ENCODE measurements at places on chromosomes 2 and 18. TPM values are rescaled to one million over a fixed set of nuclear protein-coding genes. Genes with fewer than 3 reads are reported as not detected.

The ANKRD30B gene
- total RNA-seq: under 0.01 TPM

The ANKRD23 gene
- 6.5 TPM for total RNA-seq

The GKN2 gene
- total RNA-seq: not detected

The ANKRD30BL gene
- 0.22 TPM for total RNA-seq

The ABHD1 gene
- 0.09 TPM for total RNA-seq

The ALK gene
- total RNA-seq: 0.04 TPM

The CFAP210 gene
- total RNA-seq: not detected

The CCDC141 gene
- 76.1 TPM for total RNA-seq

The ZNF892 gene
- total RNA-seq: 6.2 TPM

The CNTNAP5 gene
- 0.13 TPM for total RNA-seq

The COL4A3 gene
- under 0.01 TPM for total RNA-seq

The TPO gene
- total RNA-seq: 0.18 TPM

The MYO5B gene
- total RNA-seq: 0.98 TPM

DNA sequence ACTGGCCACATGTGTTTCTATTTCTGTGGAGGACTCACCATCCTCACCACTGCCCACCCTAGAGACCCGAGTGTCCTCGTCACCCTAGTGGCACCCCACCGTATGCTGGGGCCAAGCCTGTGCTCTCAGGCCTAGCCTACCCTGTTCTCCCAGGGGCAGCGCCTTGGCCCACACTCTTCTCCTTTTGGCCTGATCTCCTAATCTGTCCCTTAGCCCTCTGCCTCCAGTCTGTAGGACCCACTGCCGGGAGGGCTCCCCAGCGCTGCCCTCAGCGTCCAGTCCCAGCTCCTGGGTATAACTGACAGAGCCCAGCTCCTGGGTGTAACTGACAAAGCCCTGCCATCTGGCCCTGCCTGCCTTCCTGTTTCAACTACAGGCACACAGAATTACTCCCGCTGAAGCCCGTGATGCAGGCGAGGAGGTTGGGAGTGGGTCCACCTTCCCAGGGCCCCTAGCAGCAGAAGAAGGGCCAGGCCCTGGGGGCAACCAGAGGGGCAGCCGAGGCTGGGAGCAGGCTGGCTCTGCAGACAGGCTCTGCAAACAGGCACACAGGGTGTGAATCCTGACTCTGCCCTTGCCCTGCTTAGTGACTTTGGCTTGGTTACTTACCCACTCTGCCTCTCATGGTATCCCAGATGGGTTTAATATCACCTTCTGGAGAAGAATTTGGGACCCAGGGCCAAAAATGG is 25.6 kb upstream of the PTMA start:
- H3K36me3 ChIP-seq: no peaks in the 10 kb centered on the region
- DNase-seq: no peak
- H3K27ac ChIP-seq: peak overlapping the region; percentile 97

- no peak overlapping the region for H3K27ac ChIP-seq
- no peak for DNase-seq
- H3K4me1 ChIP-seq: no peaks in the 10 kb centered on the region
- H3K36me3 ChIP-seq: no peaks in the 10 kb centered on the region
Measured at GRCh38 chr2:144927429-144927828, 407.5 kb upstream of the ZEB2 start.

- H3K4me3 ChIP-seq: no peak overlapping the region
- H3K4me1 ChIP-seq: no peaks in the 10 kb centered on the region
Measured at GRCh38 chr18:77522051-77522675, 272.5 kb downstream of the GALR1 start.

GRCh38 chr2:191950132-191950874 is 103.4 kb upstream of the CAVIN2 start:
- no peaks in the 10 kb centered on the region for H3K4me1 ChIP-seq
- no peaks in the 10 kb centered on the region for H3K36me3 ChIP-seq
- no peak for DNase-seq
- no peaks in the 10 kb centered on the region for H3K27me3 ChIP-seq
- H3K4me3 ChIP-seq: no peak overlapping the region

GRCh38 chr2:175402571-175402970 is 221.1 kb upstream of the ATP5MC3 start:
- no peak for DNase-seq
- H3K27ac ChIP-seq: no peak overlapping the region
- H3K36me3 ChIP-seq: no peaks in the 10 kb centered on the region

- no peak overlapping the region for H3K27ac ChIP-seq
- no peak overlapping the region for H3K4me3 ChIP-seq
- H3K36me3 ChIP-seq: no peaks in the 10 kb centered on the region
- H3K4me1 ChIP-seq: no peaks in the 10 kb centered on the region
- H3K27me3 ChIP-seq: no peaks in the 10 kb centered on the region
Measured at GRCh38 chr18:74950479-74950878, 258.5 kb downstream of the PTGR3 start.

DNA sequence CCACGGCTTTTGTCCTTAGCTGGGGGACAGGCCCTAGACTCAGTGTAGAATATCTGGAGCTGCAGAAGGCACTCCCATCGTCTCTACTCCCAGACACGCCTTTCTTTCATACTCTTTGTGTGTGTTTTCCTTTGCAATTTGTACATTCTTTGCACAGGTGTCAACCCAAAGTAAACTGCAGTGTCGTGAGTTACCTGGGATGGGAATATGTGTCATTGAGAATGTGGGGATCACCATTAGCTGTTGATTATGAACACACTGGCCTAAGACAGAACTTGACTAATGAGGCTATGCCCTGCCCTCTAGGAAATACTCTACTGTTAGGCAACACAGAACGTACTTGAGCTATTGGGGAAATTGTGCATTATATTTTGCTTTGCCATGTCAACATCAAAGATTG is 233.3 kb downstream of the SETBP1 start:
- no peaks in the 10 kb centered on the region for H3K36me3 ChIP-seq
- peaks cover 13% of the 10 kb centered on the region for H3K4me1 ChIP-seq
- no peak for DNase-seq
- H3K27ac ChIP-seq: no peak overlapping the region
- no peak overlapping the region for H3K4me3 ChIP-seq
- no peaks in the 10 kb centered on the region for H3K27me3 ChIP-seq

DNA sequence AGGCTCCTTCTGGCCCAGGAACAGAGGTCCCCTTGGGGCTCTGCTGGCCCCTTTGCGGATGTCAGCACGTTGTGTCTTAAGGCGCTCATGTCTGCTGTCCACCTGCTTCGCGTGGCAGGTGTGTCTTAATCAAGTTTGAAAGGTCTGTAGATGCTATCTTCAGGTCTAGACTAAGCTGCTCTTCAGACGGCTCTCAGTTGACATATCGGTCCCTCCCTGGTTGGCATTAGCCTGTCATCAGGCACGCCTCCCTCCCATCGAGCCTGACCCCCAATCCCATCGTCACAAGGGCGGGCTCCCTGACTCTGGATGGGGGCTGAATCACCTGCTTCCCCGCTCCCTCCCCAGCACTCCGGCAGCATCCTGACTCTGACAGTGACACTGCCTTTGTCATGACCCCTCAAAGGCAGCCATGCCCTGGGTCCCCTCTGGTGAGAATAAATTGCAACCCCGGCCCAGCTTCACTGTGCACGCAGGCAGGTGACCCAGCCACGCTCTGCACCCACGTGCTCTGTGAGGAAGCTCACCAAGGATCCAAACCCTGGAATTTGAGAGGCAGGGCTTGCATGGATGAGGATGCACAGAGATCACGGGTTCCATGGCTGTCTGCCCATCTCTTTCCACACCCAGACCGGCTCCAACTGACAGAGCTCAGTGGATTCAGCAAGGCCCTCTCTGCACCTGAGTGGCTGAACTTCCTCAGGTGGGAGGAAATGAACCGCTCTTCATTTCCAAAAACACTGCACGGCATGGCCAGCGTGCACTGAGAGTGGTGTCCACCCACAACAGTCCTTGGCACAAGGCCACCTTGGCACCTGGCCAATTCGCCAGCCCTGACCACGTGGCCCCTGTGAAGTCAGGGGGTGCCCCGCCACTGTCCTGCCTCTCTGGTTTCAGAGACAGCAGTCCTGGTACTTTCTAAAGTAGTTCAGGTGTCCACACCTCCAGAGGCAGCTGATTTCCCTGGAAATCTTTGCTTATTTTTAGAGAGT is 110.2 kb upstream of the GPC1 start:
- H3K27me3 ChIP-seq: peaks cover 13% of the 10 kb centered on the region
- H3K4me3 ChIP-seq: no peak overlapping the region
- H3K4me1 ChIP-seq: peaks cover 32% of the 10 kb centered on the region
- DNase-seq: peak; percentile 25

DNA sequence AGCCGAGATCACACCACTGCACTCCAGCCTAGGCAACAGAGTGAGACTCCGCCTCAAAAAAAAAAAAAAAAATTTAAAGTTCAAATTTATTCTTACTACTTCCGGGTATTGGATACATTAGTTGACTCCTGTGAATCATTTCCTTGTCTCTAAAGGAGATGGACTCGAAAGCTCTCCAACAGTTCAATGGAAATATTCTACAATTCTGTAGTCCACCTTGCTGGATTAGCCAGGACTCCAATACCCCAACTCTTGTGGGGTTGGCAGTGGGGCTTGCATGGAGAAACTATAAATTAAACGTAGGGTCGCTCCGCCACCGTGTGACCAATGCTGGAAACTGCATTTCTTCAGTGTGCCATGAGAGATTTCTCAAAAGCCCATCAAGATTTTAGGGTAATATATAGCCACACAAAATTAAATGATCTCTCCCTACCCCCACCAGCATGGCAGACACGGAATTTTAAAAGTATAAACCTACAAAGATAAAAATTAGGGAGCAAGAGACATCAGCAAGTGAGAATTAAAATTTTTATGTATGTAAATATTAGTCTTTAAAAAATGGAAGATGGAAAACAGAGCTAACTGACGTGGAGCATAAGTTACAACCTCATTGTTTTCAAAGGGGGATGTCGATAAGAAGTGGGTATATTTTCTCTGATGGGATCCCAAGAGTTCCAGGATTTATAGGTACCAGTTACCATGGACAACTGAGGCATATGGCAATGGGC is 27.8 kb upstream of the GAREM2 start:
- H3K4me1 ChIP-seq: no peaks in the 10 kb centered on the region
- no peak overlapping the region for H3K27ac ChIP-seq
- H3K36me3 ChIP-seq: no peaks in the 10 kb centered on the region
- H3K4me3 ChIP-seq: no peak overlapping the region

DNA sequence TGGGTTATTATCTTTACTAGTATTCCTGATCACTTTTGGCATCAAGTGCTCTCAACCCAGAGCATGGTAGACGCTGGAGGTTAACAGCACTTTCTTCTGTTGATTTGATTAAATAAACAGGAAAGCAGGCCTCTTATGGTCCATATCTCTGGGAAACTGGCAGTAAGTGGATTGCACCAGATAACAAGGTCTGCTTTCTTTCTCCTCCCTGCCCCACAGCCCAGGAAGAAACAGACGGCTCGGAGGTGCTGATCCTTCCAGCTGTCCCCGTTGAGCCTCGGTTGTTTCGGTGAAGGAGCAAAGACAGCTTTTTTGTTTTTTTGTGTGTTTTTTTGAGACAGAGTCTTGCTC is 100.8 kb upstream of the KCTD1 start:
- no peak overlapping the region for H3K27ac ChIP-seq
- no peaks in the 10 kb centered on the region for H3K36me3 ChIP-seq
- H3K27me3 ChIP-seq: peaks cover 10% of the 10 kb centered on the region
- DNase-seq: no peak

- DNase-seq: no peak
- no peak overlapping the region for H3K4me3 ChIP-seq
- no peaks in the 10 kb centered on the region for H3K27me3 ChIP-seq
- H3K27ac ChIP-seq: no peak overlapping the region
- peaks cover 38% of the 10 kb centered on the region for H3K36me3 ChIP-seq
Measured at GRCh38 chr2:231450548-231450989, 13.7 kb downstream of the NCL start.

- H3K4me1 ChIP-seq: no peaks in the 10 kb centered on the region
- no peaks in the 10 kb centered on the region for H3K27me3 ChIP-seq
- no peak overlapping the region for H3K4me3 ChIP-seq
Measured at GRCh38 chr2:161102770-161103450, 57.3 kb upstream of the TANK start.

GRCh38 chr18:46591783-46592391 is 65.1 kb downstream of the LOXHD1 start:
- no peaks in the 10 kb centered on the region for H3K27me3 ChIP-seq
- H3K36me3 ChIP-seq: no peaks in the 10 kb centered on the region
- peaks cover 2% of the 10 kb centered on the region for H3K4me1 ChIP-seq
- H3K27ac ChIP-seq: peak overlapping the region; percentile 29
- no peak overlapping the region for H3K4me3 ChIP-seq
- peak; percentile 25 for DNase-seq

GRCh38 chr2:144504218-144504641 is 15.7 kb downstream of the ZEB2 start:
- DNase-seq: peak; percentile 52
- peaks cover 29% of the 10 kb centered on the region for H3K4me1 ChIP-seq
- no peak overlapping the region for H3K4me3 ChIP-seq

GRCh38 chr2:101628030-101628392 is 69.5 kb upstream of the MAP4K4 start:
- DNase-seq: no peak
- H3K4me1 ChIP-seq: no peaks in the 10 kb centered on the region
- H3K4me3 ChIP-seq: no peak overlapping the region
- H3K27ac ChIP-seq: no peak overlapping the region

DNA sequence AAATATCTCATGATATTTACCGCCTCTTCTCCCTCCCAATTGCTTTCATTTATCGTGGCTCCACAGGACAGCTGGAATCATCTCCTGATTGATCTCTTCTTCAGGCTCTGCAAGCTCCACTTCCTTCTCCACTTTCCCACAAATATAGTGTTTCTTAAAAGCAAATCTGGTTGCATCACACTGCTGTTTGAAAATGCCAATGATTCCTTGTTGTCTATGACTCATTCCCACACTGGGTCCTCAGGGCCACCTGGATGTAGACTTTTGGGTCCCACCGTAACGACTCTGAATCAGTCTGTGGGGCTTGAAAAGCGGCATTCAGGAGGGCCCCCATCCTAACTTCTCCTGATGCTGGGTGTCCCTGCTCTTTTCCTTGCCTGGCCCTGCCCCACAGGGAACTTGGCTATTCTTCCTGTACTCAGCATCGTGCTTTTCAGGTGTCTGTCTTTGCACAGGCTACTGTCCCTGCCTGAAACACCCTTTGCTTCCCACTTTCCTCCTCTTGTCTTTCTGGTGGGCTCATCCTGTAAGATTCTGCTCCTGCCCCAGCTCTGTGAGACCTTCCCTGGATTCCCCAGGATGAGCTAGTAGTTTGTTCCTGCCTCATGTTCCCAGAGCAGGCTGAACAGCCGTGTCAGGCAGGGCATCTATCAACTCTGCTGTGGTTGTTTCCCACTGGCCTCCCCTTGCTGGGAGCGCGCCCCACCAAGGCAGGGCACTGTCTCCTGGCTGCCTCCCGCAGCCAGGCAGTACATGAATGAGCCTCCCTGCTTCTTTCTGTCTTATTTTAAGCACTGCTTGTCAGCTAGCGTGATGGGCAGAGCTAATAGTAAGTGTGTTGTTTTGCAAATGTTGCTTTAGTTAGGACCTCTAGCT is 111.9 kb downstream of the KCTD1 start:
- H3K4me3 ChIP-seq: no peak overlapping the region
- DNase-seq: no peak
- H3K27me3 ChIP-seq: no peaks in the 10 kb centered on the region
- no peaks in the 10 kb centered on the region for H3K4me1 ChIP-seq

Data from muscle of leg (tissue), 16 donors.